ENCODE measurements at places on chromosomes 5 and 9.

- DNase-seq = no peak
Measured at GRCh38 chr5:96256795-96257470, 176.1 kb downstream of the PCSK1 start.

DNA sequence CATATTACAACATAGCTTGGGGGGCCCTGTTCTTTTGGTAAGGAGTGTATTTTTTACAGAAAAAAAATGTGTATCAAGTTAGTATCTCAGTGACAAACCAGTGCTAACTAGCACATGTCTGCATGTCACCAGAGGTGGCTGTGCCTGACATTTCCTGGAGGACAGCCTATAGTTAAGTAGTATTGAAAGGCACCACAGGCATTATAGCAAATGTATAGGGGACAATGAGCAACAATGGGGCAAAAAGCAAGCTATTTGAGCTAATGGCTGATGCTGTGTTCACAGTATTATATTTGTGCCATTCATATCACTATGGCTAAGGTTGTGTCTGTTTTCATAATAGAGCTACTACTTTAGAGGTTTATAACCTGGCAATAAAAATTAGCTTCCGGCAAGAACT, 1644.0 kb downstream of the MAT2B start:
- DNase-seq = no peak

DNA sequence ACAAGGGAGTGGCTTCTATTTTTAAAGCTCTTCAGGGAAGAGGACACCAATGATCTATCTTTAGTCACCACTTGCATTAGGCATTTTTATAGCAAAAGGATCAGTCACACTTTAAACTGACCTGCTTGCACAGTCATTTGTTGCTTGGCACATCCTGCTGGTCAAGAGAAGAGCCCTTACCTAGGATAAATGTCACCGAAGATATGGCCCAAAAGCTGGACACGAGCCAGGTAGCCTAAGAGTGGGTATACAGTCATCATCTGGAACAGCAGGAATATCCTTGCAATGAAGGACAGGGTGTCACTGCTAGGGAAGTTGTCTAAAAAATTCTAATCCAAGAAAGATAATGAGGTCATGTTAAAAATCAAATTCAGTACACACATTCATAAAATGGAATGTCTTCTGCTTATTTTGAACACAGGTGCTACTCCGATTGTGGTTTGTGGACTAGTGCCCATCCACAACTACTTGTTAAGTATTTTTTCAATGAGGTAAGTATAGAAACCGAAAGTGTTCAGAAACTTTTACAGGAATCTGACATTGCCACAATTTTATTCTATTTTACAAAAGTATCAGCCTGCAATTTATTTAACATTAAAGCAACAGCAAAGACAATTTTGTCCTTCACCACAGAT, 78.4 kb downstream of the SLC38A9 start:
- DNase-seq = no peak

- DNase-seq = no peak
Measured at GRCh38 chr9:76245518-76245917, 148.7 kb downstream of the RFK start.

DNA sequence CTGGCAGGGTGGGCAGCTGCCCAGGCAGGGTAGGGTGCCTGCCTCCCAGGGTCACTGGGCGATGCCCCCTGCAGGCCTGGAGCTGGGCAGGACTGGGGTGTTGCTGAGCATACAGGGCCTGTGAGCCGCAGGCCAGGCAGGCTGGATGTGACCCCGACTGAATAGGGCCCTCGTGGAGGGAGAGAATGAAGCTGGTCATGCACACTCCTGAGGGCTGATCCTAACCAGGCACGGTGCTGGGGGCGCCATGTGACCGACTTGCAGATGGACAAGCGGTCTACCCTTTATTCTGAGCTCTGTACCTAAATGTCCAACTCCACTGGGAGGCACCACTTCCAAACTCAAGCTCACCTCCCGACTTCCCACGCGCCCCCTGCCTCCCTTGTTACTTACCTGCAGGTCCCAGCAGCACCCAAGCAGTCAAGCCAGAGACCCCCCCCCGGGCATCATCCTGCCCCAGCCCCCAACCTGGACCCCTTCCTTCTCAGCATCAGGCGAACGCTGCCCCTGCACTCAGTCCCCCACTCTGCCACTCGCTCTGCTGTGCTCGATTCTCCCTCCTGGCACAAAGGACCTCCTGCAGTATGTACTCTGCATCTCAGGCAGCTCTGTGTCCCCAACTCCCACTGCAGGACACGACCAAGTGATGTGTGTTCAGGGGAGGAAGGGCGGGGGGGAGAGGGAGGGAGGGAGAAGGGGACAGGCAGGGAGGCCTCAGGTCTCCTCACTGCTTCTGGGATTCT, 76.8 kb upstream of the PHYKPL start:
- no peak for DNase-seq

DNA sequence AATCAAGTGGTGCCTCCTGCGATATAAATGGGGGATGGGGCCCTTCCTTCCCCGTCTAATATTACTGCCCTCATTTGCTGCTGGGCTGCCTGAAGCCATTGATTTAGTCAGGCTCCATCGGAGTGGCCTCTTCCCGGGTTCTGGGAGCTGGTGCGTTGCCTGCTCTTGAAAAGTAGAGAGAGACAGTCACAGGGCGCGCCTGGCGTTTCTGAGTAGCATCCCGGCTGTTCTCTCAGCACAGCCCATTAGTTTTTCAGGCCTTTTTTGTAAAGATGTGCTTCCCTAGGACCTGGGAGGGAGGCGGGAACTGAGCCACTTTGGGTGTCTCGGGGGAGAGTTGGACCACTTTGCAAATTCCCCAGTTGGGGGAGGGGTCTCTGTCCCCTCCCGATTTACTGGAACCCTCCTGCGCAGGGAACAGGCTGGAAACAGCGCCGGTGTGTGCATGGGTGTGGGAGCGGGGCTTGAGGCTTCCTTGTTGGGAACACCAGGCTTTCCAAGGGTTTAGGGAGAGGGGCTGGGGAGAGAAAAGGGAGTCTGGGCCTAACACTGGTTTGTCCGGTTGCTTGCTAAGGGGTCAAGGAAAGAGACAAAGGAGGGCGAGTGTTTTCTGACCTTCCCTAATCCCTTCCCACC, 4.7 kb downstream of the PRDM6 start:
- no peak for DNase-seq

DNA sequence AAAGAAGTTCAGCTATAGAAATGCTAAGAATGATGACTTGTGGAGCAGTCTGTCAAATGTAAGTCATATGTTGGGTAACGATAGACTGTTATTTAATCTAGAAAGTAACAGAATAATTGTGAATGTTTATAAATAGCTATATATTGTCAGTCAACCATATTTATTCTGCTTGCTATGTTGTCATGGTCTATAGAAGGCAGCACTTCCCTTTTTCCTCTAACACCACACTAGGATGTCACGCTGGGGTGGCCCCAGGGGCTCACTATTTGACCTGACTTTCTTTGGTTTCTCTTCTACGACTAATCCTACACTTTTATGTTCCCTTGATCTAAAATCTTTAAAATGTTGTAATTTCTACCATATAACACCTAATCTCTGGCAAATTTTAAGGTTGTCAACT, 20.5 kb downstream of the ERAP2 start:
- no peak for DNase-seq

GRCh38 chr5:61277781-61278180, 54.3 kb upstream of the ZSWIM6 start:
- DNase-seq = no peak

- no peak for DNase-seq
Measured at GRCh38 chr5:132057498-132058255, 2.8 kb upstream of the IL3 start.

- DNase-seq = no peak
Measured at GRCh38 chr9:441126-441525, 226.5 kb downstream of the DOCK8 start.

- no peak for DNase-seq
Measured at GRCh38 chr9:117253261-117253660, 161.6 kb downstream of the ASTN2 start.

GRCh38 chr9:89395931-89396710, 77.8 kb downstream of the SECISBP2 start:
- DNase-seq = no peak

GRCh38 chr5:16520841-16521240, 55.2 kb upstream of the ZNF622 start:
- DNase-seq = no peak

DNA sequence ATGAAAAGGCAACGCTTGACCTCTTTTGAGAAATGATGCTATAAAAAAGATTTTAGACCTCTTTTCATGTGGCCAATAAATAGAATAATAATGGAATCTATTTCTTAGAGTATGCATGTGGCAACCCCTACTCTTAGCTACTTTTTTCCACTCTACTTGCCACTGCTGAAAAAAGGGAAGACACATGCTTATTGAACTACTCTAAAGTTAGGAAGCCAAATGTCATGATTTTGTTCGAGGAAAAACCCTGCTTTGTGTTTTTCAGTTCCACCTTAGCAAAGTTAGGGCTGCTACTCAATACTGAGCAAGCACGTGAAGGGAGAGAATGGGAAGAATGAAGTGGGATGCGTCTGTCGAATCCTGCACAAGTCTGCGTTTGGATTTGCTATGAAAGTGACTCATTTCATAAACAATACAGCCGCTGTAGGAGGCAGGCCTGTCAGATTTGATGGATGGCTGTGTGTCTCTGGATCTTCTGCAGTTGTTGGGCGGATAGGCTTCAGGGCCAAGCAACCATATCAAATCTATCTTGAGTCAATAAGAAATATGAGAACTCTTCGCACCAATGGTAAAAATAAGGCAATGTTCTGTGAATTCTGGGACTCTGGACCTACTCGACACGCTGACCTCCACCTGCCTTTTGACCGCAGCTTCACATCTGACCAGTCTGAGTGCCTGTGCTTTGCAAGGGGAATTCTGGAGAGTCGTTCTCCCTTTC, 333.6 kb downstream of the PIK3R1 start:
- DNase-seq = no peak

- no peak for DNase-seq
Measured at GRCh38 chr5:175731172-175731571, 73.3 kb downstream of the HRH2 start.

GRCh38 chr5:113817683-113818082, 304.2 kb downstream of the YTHDC2 start:
- DNase-seq = no peak

GRCh38 chr9:89454498-89455355, 43.2 kb downstream of the SEMA4D start:
- DNase-seq = no peak

- DNase-seq = no peak
Measured at GRCh38 chr5:141084487-141084989, 9.9 kb upstream of the PCDHB2 start.

- no peak for DNase-seq
Measured at GRCh38 chr9:121756474-121757280, 105.2 kb downstream of the DAB2IP start.
